ENCODE measurements at places on chromosomes 12 and 14.

- no peak for DNase-seq
These were observed 2.6 kb downstream of the DTX1 start for GRCh38 chr12:113059071-113059595.

GRCh38 chr14:66859063-66859671 lies 330.1 kb upstream of the GARIN2 start:
- DNase-seq, result no peak

- DNase-seq, result no peak
These were observed 122.4 kb downstream of the TSPAN9 start for GRCh38 chr12:3199551-3200031.

DNA sequence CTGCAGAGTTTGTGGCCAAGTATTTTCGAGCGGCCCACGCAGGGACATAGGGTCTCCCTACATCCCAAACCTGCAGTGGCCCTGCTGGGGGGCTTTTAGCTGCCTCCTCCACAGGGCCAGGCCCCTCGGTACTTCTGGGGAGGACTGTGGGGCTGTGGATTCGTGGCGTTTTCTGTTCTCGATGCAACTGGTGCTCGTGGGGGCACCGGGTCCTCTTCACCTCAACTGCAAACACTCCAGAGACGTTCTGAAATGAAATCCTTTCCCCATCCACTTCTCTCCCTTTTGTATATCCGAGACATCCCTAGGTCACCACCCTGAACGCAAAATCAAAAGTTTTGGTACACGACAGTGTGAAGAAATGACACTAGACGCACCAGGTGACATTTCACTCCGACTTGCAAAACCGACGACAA lies 2.3 kb downstream of the RFX4 start:
- no peak for DNase-seq

DNA sequence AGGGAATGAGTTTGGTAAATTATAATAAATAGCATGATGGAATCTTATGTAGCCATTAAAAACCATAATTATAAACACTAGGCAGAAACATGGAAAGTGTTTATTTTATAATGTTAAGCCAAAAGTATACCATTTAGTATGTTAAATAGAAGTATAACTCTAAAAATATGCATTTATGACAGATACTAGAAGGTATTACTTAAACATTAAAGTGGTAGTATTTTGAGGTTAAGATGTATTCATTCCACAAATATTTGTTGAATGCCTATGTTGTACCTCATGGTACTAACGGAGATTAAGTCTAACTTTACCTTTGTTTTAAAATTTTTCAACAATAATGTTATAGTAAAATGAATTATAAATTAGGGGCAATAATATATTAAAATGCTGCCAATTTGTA lies 24.1 kb downstream of the TTC8 start:
- no peak for DNase-seq

DNA sequence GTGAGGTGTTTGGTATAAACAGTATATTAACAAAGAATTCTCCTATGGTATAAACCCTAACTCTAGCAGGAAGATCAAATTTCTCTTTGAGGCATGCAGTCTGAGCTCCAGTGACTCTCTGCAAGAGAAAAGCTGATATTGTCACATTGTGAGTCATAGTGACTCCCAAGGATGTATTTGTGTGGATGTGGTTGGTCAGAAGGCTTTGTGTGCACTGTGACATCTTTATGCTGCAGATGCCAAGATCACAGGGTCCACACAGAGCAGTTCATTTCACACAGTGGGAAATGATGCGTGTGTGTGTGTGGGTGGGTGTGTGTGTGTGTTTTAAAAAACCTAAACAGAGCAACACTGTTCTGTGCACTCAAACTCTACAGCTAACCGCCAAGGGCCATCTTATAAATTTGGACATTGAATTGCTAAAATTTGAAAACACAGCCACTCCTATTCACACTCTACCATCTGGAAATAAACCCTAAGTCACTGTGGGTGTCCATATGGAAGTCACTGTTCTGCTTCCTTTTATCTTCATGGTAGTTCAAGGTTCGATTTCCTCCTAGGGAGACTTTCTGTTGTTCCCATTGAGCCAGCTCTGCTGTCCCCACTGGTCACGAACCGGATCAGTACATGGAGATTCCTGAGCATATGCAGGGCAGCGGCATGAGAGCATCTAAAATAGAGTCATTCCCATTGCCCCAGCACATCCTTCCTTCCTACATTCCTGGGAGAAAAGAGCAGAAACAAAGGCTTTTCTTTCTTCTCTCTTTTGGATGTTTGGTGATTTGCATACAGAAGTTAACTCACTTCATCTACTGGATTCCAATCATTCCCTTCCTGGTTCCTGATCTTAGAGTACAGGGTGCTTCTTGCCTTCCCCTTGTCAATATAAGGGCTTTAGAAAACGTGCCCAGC lies 727.6 kb downstream of the DIO2 start:
- DNase-seq, result peak; percentile 8

DNA sequence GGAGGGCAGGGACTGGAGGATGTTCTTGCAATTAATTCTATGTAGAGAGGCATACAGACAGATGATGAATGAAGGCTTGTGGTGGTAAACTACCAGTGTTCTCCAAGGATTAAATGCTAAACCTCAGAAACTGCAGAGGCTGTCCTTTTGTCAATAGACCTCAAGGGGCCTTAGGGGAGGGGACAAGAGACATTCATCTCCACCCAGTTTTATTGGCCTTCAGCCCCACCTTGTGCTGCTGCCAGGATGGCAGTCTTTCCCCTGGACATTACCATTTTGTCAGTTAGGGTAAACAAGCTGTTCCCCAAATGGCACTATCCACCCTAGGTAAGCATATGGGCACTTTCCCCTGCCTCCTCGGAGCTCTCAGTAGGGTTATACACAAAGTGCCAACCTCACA lies 4.9 kb upstream of the SMAGP start:
- no peak for DNase-seq

GRCh38 chr14:34999500-34999899 lies 16.7 kb downstream of the SRP54 start:
- DNase-seq, result no peak

GRCh38 chr14:85566603-85567002 lies 36.7 kb downstream of the FLRT2 start:
- DNase-seq, result no peak

GRCh38 chr12:948238-948637 lies 1.3 kb downstream of the RAD52 start:
- DNase-seq, result no peak

GRCh38 chr14:100902295-100903133 lies 1.0 kb downstream of the RTL1 start:
- no peak for DNase-seq

GRCh38 chr12:26014085-26014484 lies 55.6 kb downstream of the RASSF8 start:
- DNase-seq, result no peak

DNA sequence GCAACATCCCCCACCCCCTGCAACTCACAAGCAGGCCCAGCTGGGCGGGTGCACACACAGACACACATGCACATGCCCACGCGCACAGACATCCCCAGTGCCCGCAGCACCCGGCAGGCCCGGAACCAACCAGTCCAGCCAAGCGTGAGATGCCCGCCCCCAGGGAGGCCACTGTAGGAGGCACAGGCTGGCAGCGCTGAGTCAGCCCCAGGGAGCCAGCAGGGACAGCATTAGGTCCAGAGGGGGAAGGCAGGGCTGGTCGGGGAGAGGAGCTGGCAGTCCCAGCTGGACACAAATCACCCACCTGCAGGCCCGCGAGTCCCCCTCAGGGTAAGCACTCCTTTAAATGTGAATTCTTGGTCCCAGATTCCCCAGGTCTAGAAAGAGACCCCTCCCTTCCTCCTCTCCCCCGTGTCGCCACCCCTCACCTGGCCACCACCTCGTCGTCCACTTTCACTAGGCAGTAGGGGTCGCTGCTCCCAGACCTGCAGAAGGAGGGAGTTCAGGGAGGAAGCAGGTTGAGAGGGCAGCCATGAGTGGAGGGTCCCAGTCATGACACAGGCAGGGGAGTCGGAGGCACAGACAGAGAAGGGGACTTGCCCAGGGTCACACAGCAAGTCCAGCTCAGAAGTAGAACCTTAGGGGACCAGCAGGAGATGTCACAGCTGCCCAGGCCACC lies 5.0 kb downstream of the RASAL1 start:
- DNase-seq, result peak; percentile 71

DNA sequence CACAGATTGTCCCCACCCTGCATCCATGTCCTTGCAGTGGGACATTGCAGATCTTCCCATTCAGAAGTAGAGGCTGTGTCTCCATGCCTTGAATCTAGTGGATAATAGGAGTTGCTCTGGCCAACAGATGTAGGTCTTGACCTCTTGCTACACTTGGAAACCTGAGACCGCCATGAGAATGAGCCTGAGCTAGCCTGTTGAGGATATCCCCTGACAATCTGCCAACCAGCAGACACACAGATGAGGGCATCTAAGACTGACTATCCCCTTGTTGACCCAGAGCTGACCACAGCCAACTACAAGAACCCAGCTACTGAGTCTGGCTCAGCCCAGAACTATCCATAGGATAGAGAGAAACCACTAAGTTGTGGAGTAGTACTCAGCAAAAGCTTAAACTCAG lies 161.1 kb upstream of the NOS1 start:
- no peak for DNase-seq

- no peak for DNase-seq
These were observed 270.3 kb downstream of the NRXN3 start for GRCh38 chr14:78440356-78440894.

DNA sequence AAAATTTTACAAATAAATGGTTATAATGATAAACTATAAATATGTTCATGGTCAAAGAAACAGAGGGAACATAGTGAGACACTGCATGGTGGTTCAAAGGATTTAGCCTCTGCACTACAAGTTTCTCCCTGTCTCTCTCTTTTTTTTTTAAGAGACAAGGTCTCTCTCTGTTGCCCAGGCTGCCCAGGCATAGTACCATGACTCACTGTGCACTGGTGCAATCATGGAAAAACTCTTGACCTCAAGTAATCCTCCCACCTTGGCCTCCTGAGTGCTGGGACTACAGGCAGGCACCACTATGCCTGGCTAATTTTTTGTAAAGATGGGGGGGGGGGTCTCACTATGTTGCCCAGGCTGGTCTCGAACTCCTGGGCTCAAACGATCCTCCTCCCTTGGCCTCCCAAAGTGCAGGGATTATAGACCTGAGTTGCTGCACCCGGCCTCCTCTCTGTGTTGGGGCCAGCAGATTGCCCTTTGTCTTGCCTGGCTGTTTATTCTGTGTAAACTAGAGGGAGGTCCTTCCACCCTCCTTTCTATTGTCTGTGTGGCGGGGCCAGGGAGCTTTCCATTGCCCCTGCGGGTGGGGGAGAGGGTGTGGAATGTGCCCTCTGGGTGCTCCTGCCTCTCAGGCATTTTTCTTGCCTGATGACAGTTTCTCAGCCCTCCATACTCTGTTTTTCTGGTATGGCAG lies 22.1 kb downstream of the MTHFD1 start:
- DNase-seq, result no peak

DNA sequence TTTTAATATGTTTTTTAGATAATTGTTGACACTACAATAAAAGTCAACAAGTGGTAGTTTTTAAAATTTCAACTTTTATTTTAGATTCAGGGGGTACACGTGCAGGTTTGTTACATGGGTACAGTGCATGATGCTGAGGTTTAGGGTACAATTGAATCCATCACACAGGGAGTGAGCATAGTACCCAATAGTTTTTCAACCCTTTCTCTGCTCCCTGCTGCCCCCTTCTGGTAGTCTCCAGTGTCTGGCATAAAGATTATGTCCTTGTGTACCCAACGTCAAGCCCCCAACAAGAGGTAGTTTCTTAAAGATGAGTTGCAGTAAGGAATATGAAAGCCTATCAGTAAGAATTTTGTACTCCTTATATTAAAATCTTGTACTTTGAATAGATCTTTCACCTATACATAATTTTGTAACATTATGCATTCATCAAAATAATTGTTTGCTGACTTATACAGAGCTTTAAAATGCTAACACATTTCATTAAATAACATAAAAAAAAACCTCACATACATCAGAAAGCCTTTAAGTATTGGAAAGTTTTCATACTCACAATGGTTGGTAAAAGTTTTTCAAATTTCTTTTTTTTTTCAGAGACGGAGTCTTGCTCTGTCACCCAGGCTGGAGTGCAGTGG lies 5.4 kb upstream of the RALGAPA1 start:
- DNase-seq, result peak; percentile 32

GRCh38 chr12:113568021-113568420 lies 96.3 kb upstream of the LHX5 start:
- DNase-seq, result no peak

DNA sequence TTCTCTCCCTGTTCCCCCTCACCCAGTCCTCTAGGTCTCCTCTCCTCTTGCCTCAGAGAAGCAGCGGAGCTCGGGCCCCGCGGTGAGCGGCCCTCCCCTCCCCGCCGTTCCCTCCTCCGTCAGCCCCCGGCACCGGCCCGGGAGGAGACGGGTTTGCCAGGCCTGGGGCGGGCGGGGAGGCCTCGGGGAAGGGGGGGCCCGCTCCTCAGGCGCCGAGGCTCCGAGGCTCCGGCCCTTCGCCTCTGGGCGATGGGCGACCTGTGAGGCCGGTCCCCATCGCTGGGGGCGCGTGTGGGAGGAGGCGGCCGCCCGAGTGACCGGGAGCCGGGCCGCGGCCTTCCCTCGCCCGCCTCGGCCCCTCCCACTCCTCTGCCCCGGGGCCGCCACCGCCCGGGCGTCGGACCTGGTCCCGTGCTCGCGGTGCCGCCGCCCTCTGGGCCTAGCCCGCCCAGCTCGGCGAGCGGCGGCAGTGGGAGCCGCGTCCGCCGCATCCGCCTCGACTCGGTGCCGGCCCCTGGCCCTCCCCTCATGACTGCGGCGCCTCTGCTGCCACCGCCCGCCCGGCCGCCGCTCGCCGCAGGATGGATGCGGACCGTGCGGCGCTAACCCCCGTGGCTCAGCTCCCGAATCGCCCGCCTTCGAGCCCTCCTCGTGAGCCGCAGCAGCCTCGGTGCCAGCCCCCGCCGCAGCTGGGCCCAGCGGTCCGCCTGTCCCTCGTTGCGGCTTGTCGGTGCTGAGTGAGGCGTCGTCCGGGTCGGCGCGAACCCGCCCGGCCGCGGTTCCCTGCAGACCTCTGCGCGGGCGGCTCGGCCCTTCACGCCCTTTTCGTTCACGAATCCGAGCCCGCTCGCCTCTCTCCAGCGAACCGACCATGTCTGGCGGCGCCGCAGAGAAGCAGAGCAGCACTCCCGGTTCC lies 574 bp downstream of the WNK1 start:
- peak; percentile 66 for DNase-seq

DNA sequence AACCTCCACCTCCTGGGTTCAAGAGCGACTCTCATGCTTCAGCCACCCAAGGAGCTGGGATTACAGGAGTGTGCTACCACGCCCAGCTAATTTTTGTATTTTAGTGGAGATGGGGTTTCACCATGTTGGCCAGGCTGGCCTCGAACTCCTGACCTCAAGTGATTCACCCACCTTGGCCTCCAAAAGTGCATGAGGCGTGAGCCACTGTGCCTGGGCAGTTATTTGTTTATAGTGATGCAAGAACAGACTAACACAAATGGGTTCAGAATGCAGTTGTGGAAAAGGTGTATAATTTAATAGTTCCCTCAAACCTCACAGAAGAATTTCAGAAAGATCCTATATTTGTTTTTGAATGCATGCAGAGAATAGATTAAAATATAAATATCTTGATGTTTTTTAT lies 447.1 kb downstream of the ZFP36L1 start:
- no peak for DNase-seq
